ENCODE measurements at places on chromosomes 7 and 10. TPM values are rescaled to one million over a fixed set of nuclear protein-coding genes. Genes with fewer than 3 reads are reported as not detected.

Gene DDC
- total RNA-seq = not detected

DNA sequence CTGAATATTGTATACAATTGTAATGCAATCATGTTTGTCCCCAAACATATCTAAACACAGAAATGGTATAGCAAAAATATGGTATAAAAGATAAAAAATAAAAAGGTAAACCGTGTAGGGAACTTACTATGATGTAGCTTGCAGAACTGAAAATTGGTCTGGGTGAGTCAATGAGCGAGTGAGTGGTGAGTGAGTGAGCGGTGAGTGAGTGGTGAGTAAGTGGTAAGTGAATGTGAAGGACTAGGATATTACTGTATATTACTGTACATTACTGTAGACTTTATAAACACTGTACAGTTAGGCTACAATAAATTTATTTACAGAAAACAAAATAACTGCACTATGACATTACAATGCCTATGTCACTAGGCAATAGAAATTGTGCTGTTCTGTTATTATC is 1163.2 kb upstream of the SORCS1 start:
- H3K27ac ChIP-seq = no peak overlapping the region
- no peak overlapping the region for H3K4me3 ChIP-seq
- H3K4me1 ChIP-seq = no peaks in the 10 kb centered on the region
- peak; percentile 1 for DNase-seq
- H3K27me3 ChIP-seq = no peaks in the 10 kb centered on the region

DNA sequence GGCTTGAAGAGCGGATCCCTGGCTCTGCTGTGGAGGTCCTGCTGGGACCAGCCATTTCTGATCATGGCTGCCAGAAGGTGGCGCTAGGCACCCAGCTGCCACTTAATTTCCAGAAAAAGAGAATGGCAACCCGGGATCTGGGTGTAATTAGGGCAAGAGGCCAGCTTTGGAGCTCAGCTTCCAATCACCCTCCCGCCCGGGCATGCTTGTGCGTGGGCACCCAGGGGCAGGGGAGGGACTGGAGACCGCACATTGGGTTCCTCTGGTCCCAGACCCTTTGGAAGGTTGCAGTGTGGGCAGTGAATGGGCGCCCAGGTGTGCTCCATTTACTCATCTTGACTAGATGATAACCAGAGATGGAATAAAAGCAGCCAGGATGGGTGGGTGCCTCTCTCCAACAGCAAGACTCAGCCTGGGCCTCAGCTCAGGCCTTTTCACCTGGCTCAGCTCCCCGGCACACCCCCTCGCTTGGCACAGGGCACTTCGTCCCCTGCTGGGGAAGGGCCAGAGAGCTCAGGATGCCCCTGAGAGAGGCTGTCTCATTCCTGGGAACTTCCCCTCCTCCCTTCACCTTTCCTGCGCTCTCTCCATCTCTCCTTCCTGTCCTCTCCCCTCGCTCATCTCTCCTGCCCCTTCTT is 14.7 kb downstream of the FAM241B start:
- no peaks in the 10 kb centered on the region for H3K36me3 ChIP-seq
- no peak overlapping the region for H3K4me3 ChIP-seq
- H3K27ac ChIP-seq = no peak overlapping the region
- H3K27me3 ChIP-seq = peaks cover 57% of the 10 kb centered on the region

Gene DPP6
- total RNA-seq = not detected

GRCh38 chr7:97007583-97007861 is 2.2 kb downstream of the DLX6 start:
- H3K4me1 ChIP-seq = no peaks in the 10 kb centered on the region
- peaks cover 69% of the 10 kb centered on the region for H3K27me3 ChIP-seq
- DNase-seq = no peak
- no peaks in the 10 kb centered on the region for H3K36me3 ChIP-seq
- H3K27ac ChIP-seq = no peak overlapping the region

Gene MRC1
- not detected for total RNA-seq

- H3K4me1 ChIP-seq = 0 out of 2 replicates have a peak, but pooled peaks cover 2% of the 10 kb centered on the region
- H3K27ac ChIP-seq = no peak overlapping the region
- H3K36me3 ChIP-seq = no peaks in the 10 kb centered on the region
- no peak overlapping the region for H3K4me3 ChIP-seq
- H3K27me3 ChIP-seq = peaks cover 17% of the 10 kb centered on the region
These were observed 3.1 kb upstream of the FAM171A1 start for GRCh38 chr10:15374156-15374555.

Gene CCDC172
- not detected for total RNA-seq

DNA sequence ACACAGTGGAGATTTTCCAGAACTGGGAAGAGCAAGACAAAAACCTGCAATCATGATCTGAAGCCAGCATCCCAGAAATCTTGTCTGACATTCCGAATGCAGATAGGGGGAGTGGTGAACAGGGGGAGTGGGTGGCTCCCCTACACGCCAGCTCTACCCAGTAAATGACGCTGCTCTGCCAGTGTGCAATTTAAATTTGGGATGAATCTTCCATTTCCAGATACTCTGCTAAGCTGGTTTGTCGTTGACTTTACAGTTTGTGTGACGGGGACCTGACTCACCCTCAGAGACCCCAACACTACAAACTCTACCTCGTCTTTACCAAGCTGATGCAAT is 68.7 kb upstream of the CAMK2B start:
- H3K27me3 ChIP-seq = no peaks in the 10 kb centered on the region
- peaks cover 10% of the 10 kb centered on the region for H3K4me1 ChIP-seq
- H3K36me3 ChIP-seq = peaks cover 31% of the 10 kb centered on the region
- no peak for DNase-seq
- H3K27ac ChIP-seq = no peak overlapping the region

Gene LIPJ
- total RNA-seq = not detected

GRCh38 chr10:120666308-120666707 is 184.9 kb upstream of the WDR11 start:
- H3K4me1 ChIP-seq = no peaks in the 10 kb centered on the region
- no peaks in the 10 kb centered on the region for H3K27me3 ChIP-seq
- no peak overlapping the region for H3K4me3 ChIP-seq
- no peaks in the 10 kb centered on the region for H3K36me3 ChIP-seq
- DNase-seq = no peak
- H3K27ac ChIP-seq = no peak overlapping the region

Gene WEE2
- total RNA-seq = not detected

- no peak for DNase-seq
- peaks cover 9% of the 10 kb centered on the region for H3K4me1 ChIP-seq
- H3K4me3 ChIP-seq = no peak overlapping the region
- no peaks in the 10 kb centered on the region for H3K27me3 ChIP-seq
These were observed 215.5 kb downstream of the INHBA start for GRCh38 chr7:41487229-41487940.

DNA sequence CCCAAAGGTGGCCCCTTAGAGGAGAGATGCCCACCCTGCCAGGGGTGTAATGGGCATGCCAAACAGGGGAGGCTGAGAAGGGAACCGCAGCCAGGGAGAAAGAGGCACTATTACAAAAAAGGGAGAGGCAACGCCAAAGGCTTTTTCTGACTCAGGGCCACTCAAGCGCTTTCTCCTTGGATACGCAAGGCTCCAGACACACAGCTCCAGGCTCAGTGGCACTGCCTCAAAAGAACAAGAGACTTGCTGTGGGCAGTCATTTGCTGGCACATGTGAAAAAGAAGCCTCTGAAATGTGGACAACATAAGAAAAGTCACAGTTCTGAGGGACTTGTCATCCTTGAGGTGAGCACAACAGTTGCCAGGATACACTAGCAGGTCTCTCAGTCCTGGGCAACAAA is 128.4 kb downstream of the DGKI start:
- no peak for DNase-seq
- no peak overlapping the region for H3K4me3 ChIP-seq
- H3K27ac ChIP-seq = no peak overlapping the region

GRCh38 chr10:130403153-130404075 is 267.2 kb downstream of the GLRX3 start:
- H3K4me3 ChIP-seq = no peak overlapping the region
- H3K4me1 ChIP-seq = no peaks in the 10 kb centered on the region
- no peak overlapping the region for H3K27ac ChIP-seq
- DNase-seq = no peak
- H3K27me3 ChIP-seq = no peaks in the 10 kb centered on the region
- no peaks in the 10 kb centered on the region for H3K36me3 ChIP-seq

DNA sequence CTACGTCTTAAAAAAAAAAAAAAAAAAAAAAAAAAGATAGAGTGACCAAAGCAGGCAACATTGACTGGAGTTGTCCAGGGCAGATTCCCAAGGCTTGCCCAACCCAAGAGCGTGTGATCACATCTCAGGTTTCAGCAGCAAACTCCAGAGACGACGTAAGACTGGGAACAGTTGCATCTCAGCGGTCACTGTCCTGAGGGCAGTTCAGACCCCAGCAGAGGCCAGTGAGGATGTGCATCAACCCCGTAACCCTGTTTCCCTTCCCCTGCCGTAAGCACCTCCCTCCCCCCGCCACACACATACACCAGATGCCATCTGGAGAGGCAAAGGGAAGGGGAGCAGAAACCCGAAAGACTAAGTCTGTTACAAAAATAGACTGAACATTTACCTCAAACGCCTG is 19.3 kb upstream of the TOMM7 start:
- no peak overlapping the region for H3K27ac ChIP-seq
- DNase-seq = peak; percentile 47
- no peaks in the 10 kb centered on the region for H3K27me3 ChIP-seq
- peaks cover 4% of the 10 kb centered on the region for H3K4me1 ChIP-seq
- no peaks in the 10 kb centered on the region for H3K36me3 ChIP-seq

DNA sequence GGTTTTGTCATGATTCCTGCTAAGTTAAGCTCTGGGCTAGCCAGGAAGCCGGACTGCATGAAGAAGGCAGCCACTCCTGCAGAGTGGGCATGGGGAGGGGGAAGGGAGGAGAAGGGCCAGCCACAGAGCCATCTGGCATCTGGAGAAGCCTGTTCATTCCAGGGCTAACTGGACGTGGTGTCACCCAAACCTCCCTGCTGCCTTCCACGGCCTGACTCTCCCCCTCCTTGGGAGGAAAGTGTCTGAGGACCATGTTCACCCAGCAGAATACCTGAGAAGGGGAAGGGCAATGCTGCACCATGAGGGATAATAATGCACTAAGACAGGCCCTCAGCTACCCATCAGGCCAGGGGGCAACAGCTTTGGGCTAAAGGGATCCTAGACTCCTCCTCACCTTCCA is 15.4 kb downstream of the AQP1 start:
- no peak overlapping the region for H3K4me3 ChIP-seq
- H3K4me1 ChIP-seq = no peaks in the 10 kb centered on the region
- H3K27ac ChIP-seq = no peak overlapping the region
- H3K36me3 ChIP-seq = no peaks in the 10 kb centered on the region

GRCh38 chr7:118311121-118311836 is 86.8 kb downstream of the ANKRD7 start:
- H3K27me3 ChIP-seq = no peaks in the 10 kb centered on the region
- H3K27ac ChIP-seq = no peak overlapping the region
- no peak overlapping the region for H3K4me3 ChIP-seq
- no peak for DNase-seq
- H3K4me1 ChIP-seq = no peaks in the 10 kb centered on the region

GRCh38 chr7:135167365-135167917 is 3.1 kb downstream of the CYREN start:
- no peak for DNase-seq
- H3K27me3 ChIP-seq = no peaks in the 10 kb centered on the region
- H3K27ac ChIP-seq = no peak overlapping the region
- no peak overlapping the region for H3K4me3 ChIP-seq
- H3K4me1 ChIP-seq = peaks cover 12% of the 10 kb centered on the region
- H3K36me3 ChIP-seq = peaks cover 42% of the 10 kb centered on the region

GRCh38 chr10:79022565-79023230 is 46.1 kb upstream of the ZMIZ1 start:
- H3K4me1 ChIP-seq = peaks cover 6% of the 10 kb centered on the region
- no peaks in the 10 kb centered on the region for H3K36me3 ChIP-seq
- DNase-seq = no peak
- no peak overlapping the region for H3K4me3 ChIP-seq
- no peak overlapping the region for H3K27ac ChIP-seq
- H3K27me3 ChIP-seq = peaks cover 5% of the 10 kb centered on the region

DNA sequence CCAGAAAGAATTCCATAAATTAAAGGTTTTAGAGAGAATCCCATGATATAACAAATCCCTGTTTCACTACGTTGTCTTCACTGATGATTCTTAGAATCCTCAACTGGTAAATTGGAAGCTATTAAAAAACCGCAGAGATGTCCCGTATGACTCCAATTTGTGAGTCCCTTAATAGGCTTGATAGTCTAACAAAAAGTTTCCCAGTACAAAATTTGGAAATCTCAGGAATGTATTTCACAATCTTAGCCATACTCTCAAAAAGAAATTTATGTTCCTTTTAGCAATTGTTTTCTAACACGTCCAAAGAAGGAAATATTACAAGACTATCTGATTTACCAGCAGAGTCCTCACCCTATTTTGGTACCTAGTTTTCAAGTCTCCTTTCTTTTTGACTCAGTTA is 2.5 kb downstream of the TES start:
- no peak overlapping the region for H3K4me3 ChIP-seq
- no peaks in the 10 kb centered on the region for H3K36me3 ChIP-seq
- no peaks in the 10 kb centered on the region for H3K27me3 ChIP-seq
- H3K4me1 ChIP-seq = peaks cover 2% of the 10 kb centered on the region
- H3K27ac ChIP-seq = no peak overlapping the region

DNA sequence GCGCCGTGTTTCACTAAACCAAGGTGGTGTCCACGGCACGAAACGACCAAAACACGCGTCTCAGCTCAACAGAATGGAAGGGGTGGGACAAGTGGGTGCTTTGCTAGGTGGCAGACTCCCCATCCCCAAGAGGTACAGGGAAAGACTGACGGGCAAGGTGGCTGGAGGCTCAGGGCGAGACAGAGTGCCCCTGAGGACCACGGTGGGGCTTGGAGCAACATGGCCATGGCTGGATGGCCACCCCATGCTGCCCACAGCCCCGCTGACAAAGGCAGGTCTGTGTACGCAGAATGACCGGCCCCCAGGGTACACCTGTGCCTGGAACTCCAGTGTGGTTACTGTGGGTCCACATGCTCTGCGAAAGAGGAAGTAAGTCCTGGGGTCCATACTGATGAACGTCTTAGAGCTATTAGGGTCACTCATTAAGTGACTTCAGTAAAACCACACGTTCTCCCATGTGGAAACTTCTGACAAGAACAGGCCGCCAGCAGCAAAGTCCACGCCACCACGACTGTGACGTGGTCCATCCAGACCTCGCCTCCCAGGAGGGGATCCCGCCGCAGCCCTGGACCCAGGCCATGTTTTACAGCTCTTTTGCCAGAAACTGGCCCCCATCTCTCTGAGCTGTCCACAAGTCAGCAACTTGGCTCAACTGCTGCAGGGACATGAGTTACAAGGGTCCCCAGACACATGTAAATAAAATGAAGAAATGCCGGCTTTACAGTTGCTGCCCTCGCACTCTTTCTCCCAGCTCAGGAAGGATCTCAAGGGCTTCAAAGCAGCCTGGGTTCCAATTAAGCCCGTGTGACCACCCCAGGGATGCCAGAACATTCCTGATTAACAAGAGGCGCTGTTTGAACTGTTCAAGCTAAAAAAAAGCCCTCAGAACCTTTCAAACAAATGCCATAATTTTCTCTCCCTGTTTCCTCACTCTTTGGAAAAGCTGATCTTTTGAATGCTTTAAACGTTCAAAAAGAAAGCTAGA is 66.8 kb downstream of the MAD1L1 start:
- H3K4me3 ChIP-seq = no peak overlapping the region
- H3K27ac ChIP-seq = no peak overlapping the region
- H3K4me1 ChIP-seq = no peaks in the 10 kb centered on the region
- peaks cover 7% of the 10 kb centered on the region for H3K36me3 ChIP-seq
- H3K27me3 ChIP-seq = peaks cover 4% of the 10 kb centered on the region

Data from IMR-90 (cell line).